Right lung (tissue), 10 donors: ENCODE measurements at places on chromosomes 1 and 21.

DNA sequence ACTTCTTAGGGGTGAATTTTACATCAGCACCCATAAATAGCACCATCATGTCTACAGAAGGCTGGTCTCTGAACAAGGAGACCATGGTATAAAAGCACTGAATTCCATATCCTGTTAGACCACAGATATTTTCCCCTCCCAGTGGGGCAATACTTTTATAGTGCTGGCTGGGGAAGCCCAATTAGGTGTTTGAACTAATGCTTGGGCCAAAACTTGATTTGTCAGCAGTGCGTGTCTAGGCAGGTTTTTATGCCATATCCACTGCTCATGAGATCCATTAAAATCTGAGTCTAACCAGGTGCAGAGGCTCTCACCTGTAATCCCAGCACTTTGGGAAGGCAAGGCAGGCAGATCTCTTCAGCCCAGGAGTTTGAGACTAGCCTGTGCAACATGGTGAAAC, 623.0 kb downstream of the NPHP4 start:
- DNase-seq, result no peak

- no peak for DNase-seq
Measured at GRCh38 chr1:40535732-40536131, 4.3 kb downstream of the ZNF684 start.

- no peak for DNase-seq
Measured at GRCh38 chr1:215584389-215584788, 17.3 kb downstream of the KCTD3 start.

DNA sequence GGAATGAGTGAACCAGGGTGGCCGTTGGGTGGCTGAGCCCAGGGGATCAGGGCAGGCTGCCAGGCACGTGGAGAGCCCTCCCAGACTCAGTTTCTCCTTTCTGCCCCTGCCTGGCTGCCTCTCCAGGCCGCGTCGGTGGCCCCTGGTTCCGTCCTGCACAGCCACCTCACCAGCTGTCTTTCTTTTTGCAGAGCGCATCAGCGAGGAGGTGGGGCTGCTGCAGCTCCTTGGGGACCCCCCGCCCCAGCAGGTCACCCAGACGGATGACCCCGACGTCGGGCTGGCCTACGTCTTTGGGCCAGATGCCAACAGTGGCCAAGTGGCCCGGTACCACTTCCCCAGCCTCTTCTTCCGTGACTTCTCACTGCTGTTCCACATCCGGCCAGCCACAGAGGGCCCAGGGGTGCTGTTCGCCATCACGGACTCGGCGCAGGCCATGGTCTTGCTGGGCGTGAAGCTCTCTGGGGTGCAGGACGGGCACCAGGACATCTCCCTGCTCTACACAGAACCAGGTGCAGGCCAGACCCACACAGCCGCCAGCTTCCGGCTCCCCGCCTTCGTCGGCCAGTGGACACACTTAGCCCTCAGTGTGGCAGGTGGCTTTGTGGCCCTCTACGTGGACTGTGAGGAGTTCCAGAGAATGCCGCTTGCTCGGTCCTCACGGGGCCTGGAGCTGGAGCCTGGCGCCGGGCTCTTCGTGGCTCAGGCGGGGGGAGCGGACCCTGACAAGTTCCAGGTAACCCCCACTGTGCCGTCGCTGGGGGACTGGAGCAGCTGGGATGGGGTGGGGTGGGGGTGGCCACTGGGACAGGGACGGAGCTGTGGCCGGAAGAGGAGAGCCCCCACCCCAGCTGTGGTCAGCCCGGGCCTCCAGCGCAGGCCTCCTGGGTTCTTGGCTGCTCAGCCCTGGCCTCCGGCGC, 63.3 kb downstream of the COL18A1 start:
- no peak for DNase-seq

- DNase-seq, result no peak
Measured at GRCh38 chr1:12573015-12573825, 44.8 kb downstream of the DHRS3 start.

DNA sequence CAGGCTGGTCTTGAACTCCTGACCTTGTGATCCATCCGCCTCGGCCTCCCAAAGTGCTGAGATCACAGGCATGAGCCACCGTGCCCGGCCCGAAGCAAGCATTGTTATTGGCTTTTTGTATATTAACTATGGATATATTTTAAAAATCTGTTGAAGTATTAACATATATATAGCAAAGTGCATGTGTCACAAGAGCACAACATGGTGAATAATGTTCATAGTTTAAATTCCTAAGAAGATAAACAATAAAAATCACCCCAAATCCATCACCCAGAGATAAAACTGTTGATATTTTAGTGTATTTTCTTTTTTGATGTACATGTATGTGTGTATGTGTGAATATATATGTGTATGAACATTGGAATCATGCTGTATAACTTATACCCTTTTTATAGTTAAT, 9.1 kb upstream of the FOXE3 start:
- no peak for DNase-seq

- DNase-seq, result peak; percentile 3
Measured at GRCh38 chr21:30434033-30434631, 4.1 kb downstream of the KRTAP13-4 start.

- no peak for DNase-seq
Measured at GRCh38 chr1:19815801-19816736, 986 bp upstream of the RNF186 start.

GRCh38 chr1:42288311-42288985, 46.6 kb downstream of the FOXJ3 start:
- DNase-seq, result peak; percentile 38

- no peak for DNase-seq
Measured at GRCh38 chr1:213940947-213941346, 46.8 kb upstream of the PROX1 start.

GRCh38 chr21:32816261-32816660, 44.7 kb upstream of the PAXBP1 start:
- no peak for DNase-seq

DNA sequence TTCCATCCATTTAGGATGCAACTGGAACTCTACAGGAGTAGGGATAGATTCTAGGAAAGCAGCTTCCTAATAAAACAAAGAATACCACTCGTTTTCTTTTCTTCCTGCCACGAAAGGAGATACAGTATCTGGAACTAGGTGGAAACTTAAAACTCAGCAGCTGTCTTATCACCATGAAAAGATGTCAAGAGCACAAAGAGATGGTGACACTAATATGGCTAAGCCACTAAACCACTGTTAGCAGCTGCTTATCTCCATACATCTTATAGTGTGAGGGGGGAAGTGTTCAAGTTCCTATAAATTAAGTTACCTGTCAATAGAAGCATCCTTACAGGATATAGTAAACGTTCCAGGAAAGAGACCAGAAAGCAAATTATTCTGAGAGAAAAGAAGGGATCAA, 162.5 kb downstream of the TYW3 start:
- DNase-seq, result no peak

DNA sequence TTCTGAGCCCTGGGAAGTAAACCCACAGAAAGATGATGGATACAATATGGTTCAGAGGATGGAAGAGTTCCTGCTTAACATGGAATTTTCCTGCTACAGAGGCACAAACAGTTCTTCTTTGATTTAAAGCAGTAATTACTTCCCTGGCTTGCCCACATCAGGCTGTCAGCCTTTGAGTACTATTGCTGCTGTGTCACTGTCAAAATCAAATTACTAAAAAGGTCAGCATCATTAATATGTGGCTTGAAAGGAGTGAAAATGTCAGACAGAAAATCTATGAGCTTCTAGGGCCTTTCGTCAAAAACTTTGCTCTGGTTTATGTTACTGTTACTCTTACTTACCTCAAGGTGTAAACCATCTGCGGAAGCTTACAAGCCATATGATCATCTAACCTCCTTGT, 98.6 kb upstream of the DPT start:
- no peak for DNase-seq

DNA sequence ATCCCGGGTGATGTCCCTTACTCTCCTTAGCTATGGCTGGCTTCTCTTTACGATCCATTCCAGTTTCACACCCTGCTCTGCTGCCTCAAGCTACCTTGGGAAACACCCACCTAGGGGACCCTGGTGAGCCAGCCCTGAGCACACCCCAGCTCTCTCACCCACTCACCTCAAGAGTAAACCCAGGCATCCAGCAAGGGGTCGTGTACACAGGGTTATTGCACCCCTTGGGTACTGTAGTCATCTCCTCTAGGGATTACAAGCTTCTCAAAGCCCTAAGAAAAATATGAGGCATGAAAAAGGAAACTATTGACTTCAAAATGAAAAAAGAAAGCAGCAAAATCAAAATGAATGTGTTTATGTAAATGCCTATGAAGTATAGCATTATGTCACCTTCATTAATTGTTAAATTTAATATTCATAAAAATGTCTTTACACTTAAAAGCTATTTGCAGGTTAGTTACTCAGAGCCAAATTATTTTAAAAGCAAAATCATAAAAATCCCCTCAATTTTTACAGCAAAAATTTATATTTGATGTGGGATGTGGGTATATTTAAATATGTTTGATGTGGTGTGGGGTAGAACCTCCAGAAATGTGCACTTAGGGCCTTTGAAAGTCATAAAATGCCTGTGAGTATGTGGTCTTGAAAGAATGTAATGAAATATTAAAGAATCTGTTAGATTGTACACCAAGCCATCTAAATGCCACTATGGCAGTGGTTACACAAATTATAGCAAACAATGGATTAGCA, 190.3 kb downstream of the C1orf94 start:
- no peak for DNase-seq

- no peak for DNase-seq
Measured at GRCh38 chr1:245428681-245429080, 273.9 kb downstream of the KIF26B start.

- peak; percentile 65 for DNase-seq
Measured at GRCh38 chr1:1059494-1060280, 14.4 kb downstream of the RNF223 start.

- no peak for DNase-seq
Measured at GRCh38 chr1:85283475-85284199, 7.2 kb upstream of the BCL10 start.

- DNase-seq, result no peak
Measured at GRCh38 chr1:167825419-167826079, 88.4 kb downstream of the ADCY10 start.

- no peak for DNase-seq
Measured at GRCh38 chr21:41966872-41967621, 13.2 kb upstream of the C2CD2 start.

DNA sequence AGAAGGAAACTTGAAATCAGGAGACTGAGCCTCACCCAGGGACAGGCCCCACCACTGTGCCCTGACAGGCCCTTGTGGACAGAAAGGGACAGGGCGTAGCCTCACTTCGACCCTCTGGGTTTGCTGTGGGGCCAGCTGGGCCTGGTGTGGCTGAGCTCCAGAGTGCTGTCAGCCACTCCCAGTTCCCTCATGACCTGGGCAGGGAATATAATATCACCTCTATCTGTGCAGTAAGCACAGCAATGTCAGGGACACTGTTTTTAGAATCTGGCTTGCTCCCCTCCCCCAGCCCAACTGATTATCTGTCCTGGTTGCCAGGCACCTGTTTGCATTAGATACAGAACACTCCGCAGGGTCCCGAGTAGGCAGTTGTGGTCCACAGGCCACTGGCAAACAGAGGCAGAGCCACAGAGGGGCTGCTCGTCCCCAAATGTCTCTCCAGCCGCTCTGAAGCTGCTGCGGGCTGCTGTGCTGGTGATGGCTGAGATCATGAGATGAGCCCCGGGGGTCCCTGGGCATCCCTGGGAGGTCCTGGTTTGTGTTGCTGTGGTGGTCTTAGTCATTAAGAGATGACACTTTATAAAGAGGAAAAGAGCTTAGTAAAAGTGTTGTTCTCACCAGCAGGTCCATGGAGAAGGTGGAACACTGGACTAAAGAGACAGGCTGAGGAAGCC, 51.6 kb downstream of the ETS2 start:
- DNase-seq, result no peak

GRCh38 chr1:45721207-45721606, 29.2 kb downstream of the IPP start:
- DNase-seq, result no peak

GRCh38 chr21:28793043-28793442, 199.6 kb downstream of the LTN1 start:
- DNase-seq, result no peak

DNA sequence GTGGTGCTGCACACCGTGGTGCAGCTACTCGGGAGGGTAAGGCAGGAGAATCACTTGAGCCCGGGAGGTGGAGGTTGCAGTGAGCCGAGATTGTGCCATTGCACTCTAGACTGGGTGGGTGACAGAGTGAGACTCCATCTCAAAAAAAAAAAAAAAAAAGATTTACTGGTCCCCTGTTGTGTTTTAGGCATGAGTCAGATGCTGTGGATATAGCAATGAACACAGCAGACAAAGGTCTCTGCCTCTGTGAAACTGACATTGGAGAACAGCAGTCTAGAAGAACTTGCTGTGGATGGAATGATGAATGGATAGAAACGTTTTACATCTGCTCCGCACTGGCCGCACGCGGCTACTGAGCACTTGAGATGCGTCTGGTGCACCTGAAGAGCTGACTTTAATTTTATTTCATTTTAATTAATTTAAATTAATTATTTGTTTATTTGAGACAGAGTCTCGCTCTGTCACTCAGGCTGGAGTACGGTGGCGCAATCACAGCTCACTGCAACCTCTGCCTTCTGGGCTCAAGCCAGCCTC, 24.5 kb upstream of the EPHA2 start:
- DNase-seq, result no peak
